ENCODE measurements at places on chromosomes 11 and 22.

DNA sequence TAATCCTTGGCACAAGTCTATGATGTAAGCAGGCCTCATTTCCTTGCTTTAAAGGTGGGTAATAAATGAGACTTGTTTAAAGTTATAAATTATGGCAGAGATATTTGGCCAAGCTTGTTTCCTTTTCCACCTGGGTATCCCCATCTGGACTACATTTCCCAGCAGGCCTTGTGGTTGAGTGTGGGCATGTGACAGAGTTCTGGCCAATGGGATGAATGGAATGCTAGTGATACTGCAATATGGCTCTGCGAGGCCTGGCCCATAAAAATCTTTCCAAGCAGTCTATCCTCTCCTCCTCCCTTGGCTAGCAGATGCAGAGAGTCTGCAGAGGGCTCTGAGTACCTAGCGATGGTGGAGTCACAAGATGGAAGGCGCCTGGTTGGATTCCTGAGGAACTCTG is 102.5 kb downstream of the TIMP3 start:
- DNase-seq, result no peak

DNA sequence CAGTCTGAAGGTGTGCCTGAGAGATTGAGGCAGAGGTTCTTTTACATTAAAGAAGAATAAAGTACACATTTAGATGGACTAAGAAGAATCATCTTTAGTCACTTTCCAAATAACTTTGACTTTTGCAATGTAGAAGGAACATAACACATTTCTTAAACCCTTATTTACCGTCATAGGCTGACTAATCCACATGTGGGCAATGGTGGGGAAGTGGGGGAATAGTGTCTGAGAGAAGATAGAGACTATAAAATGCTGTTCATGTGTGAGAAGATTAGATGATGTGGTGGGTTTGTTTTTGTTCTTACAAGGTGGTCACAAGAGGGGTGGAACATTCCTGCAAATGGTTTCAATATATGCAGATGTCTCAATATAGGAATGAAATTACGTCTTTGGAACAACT is 1.8 kb downstream of the MS4A4A start:
- no peak for DNase-seq

DNA sequence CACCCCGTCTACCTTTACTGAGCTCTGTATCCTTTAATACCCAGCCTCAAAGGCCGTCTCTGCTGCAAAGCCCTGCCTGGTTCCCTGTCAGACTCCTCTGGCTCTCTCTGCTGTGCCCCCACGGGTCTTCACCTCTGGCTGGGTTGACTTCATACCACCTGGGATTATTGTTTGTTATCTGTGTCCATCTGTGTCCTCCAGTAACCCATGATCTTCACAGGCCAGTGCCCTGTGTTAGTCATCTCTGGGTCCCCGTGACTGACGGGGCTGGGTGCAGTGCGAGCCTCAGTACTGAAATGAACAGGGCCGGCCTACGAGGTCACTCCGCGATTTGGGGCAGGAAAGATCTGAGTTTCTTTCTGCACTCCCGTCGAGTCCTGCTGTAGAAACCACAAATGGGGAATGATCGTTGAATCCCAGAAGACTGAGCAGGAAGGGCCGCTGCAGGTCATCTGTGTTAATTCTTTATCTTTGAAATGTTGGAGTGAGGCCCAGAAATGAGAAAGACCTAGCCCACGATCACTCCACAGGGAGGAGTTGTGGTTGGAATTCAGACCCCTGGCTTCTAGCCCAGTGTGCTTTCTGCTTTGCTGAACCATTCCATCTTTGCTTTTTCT is 12.3 kb upstream of the TUB start:
- peak; percentile 33 for DNase-seq

DNA sequence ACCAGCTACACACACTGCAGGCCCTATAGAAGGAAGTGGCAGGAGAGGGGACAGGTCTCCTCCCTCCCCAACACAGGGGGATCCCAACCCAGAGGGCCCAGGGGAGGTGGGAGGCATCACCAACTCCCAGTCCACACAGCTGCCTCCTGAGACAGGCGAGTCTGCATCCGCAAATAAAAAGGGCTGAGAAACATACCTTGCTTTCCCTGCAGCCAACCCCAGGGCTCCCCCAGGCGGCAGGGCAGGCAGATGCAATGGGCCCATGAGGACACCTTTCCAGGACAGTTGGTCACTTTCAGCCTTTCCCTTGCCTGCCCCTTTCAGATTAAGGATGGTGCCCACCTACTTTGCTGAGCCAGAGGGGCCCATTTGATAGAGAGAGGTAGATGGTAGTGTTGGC is 180.0 kb downstream of the BRD1 start:
- no peak for DNase-seq

DNA sequence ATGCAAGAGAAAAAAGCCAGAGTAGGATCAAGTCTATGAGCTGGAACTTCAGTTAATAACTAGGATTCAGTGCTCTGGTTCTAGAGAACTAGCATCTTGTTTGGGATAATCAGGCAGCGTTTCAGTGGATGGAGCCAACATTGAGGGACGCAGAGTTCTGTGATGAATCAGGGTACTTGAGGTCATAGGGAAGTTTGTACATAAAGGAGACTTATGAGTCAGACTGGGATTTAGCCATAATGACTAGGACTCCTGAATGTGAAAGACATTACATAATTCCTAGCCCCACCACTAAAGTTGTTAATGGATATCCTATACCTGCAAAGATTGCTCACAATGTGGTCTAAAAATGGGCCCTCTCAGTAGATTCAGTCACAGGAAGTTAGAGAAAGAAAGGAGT is 6.8 kb downstream of the SLN start:
- no peak for DNase-seq

DNA sequence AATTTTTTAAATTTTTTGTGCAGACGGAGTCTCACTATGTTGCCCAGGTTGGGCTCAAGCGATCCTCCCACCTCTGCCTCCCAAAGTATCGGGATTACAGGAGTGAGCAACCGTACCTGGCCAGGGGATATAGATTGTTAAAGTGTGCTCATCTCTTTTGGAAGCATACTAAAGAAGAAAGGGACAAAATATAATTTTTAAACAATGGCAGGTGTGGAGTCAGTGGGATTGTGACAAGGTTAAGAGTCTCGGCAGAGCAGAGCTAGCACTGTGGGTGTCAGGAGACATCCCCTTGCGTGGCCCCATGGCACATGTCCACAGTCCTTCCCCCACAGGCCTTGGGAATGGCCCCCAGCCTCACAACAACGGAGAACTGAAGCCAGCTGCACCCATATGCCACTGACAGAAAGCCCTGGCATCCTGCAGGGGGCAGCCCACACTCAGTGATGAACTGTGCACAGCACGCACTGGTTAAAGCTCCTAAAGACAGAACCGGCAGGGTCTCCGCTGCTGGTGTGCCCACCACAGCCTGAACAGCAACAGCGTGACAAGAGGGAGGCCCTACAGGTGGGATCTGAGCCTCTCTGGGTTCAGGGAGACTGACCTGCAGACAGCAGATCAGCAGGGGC is 29.9 kb downstream of the SERPIND1 start:
- DNase-seq, result no peak

DNA sequence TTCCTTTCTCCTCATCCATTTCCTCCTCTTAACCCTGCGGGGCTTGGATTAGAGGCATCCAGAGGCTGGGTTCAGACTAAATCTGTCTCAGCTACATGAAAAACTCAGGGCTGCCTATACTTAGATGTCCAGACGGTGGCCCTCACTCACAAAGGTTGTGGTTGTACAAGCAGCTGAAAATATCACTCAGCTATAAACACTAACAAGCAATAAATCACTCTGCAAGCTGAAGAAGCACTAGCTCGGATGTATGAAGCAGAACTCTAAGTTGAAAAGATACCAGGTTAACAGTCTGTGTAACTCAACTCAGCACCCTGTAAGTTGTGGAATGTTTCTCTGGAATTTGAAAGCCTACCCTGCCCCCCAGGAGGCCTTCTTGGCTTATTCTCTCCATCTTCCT is 82.9 kb downstream of the EXT2 start:
- DNase-seq, result peak; percentile 59

DNA sequence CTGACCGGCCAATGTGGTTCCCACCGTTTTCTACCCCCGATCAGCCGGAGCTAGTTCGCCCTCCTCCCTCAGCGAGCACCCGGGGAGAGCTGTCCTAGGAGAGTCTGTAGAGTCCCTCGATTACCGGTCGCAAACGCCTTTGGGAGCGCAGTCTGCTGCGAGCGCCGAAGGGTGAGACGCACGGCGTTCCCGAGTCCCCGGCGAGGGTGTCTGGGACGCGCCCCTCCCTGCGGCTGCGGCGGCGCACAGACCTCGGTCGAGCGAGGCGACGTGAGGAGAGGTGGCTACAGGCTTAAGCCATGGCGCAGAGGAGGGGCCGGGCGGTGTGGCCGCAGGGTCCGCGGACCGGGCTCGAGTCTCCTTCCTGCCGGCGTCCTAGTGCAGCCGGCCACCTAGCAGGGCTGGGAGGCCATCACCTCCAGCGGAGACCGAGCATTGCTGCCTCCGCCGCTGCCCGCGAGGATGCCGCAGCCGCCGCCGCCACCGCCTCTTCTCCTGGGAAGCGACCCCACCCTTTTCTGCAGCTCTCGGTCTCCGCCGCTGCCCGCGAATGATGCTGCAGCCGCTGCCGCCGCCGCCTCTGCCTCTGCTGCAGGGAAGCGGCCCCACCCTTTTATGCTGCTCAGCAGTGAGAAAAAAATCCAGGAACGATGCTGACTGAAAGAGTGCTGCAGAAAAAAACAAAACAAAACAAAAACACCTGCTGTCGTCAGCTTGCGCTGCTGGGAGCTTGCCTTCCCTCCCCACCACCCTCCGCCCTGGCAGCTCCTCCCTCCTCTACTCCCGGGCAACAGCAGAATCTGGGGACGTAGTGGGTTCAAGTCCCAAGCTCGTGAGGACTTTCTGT is at the start of gene MAP6:
TSS of gene MAP6 (minus strand) at position 588 of the 847 bp plus-strand sequence. CDS start 669 bp downstream, outside the sequence.
- DNase-seq, result no peak

DNA sequence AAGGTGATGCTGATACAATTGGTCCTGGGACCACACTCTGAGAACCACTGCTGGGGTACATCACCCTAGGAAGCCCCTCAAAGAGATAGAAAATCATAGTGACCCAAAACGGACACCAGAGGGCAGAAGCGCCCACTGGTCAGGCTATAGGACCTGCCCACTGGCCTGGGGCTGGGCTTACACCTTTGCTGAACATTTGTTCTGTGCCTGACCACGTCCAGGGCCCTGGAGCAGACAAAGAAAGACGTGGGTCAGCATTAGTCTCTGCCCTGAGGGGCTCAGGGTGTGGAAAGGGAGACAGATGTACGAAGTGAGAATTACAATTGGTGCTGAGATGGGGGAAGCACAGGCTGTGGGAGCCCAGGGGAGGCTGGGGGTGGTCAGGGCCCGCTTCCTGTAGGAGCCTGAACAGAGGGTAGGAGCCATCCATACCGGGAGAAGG is 14.4 kb upstream of the SERPINH1 start:
- no peak for DNase-seq

GRCh38 chr11:67400251-67400941 is 1.3 kb downstream of the PPP1CA start:
- DNase-seq, result no peak

GRCh38 chr22:42939451-42939881 is 75.5 kb downstream of the PACSIN2 start:
- no peak for DNase-seq

DNA sequence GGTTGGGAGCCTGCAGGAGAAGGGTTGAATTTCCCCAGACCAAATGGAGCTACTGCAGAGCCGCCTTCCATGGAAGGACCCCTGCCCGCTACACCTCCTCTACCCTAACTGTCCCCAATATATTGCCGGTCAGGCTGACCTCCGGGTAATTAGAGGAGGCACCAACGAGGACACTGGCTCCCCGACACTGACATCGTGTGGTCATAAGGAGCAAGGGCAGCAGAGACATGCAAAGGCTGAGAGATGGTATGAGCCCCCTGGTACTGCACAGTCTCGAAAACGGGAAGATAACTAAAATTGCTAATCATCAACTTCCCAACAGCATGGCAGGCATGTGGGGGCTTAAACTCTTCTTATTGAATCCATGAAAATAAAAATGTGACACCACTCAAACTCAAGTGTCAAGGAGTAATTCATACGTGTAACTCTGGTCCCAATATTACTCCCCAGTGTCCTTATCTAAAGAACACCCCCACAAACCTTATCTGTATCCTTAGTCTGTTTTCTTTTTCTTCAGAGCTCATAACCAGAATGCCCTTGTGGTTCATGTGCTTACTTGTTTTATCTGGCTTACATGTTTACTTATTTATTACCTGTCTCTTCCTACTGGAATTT is 4.4 kb downstream of the CAVIN3 start:
- no peak for DNase-seq
